Posterior vena cava (tissue), 2 donors: ENCODE measurements at places on chromosomes 3 and 15. TPM values are rescaled to one million over a fixed set of nuclear protein-coding genes. Genes with fewer than 3 reads are reported as not detected.

ATP2B2 gene
- 0.29 TPM for total RNA-seq

DNA sequence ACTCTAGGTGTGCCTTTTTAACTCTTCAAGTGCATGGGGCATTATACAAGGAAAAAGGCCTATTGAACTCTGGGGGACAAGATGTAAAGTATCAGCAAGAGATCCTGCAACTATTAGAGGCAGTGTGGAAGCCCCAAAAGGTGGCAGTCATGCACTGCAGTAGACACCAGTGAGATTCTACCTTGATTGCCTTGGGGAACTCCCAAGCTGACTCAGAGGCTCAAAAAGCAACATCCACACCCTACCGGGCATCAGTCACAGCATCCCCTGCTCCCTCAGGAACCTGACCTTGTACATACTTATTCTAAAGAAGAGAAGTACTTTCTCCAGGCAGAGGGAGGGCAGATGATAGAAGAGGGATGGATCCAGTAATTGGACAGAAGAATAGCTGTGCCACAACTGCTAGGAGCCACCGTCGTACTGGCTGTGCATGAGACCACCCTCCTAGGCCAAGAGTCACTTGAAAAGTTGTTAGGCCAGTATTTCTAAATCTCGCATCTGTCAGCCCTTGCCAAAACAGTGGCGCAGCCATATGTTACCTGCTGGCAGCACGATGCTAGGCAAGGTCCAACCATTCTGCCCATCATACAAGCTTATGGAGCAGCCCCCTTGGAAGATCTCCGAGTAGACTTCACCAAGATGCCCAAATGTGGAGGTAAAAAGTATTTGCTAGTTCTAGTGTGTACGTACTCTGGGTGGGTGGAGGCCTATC, 523.1 kb upstream of the FRG2C start:
- no peak for DNase-seq

GRCh38 chr3:174441588-174442301, 417.4 kb upstream of the NAALADL2 start:
- DNase-seq = no peak

GRCh38 chr3:4736284-4736861, 242.9 kb upstream of the BHLHE40 start:
- DNase-seq = no peak

GRCh38 chr15:76339305-76340197, 3.0 kb downstream of the ISL2 start:
- no peak for DNase-seq

RPL22L1 gene
- 62.1 TPM for total RNA-seq

- no peak for DNase-seq
Measured at GRCh38 chr3:42649783-42650182, 3.7 kb upstream of the ZBTB47 start.

DNA sequence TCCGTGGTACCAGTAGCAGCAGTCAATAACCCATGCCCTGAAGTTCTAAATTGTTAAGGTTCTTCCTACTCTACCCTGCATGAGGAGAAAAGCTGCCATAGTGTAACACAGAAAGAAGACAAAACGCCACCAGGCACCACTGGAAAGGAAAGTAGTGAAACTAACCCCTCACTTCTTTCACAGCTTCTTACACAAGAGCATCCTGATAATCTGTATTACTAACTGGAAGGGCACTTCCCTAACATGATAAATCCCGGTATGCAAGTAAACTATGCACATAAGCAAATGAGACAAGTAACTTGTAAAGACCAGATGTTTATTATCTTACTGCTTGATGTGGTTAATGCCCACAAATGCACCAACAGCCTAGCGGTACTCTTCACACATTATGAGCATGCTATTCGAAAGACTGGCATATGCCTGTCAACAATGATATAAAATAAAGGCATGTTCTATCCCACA, 141.3 kb downstream of the ADAM10 start:
- no peak for DNase-seq

TJP1 gene
- 91.3 TPM for total RNA-seq

DNA sequence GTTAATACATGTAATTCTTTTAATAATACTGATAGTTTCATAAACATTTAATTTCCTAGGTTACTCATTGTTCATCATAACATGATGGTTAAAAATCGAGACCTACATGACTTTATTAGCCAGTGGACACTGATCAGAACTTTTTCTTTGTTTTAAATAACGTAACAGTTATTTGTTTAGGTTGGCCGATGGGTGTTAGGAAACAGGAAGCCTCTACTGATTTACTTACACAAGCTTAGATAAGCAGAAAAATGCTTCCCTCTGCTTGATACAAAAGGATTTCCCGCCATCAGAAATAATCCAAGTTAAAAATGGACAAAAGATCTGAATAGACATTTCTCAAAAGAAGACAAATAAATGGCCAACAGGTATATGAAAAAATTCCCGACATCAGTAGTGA, 16.6 kb upstream of the APH1B start:
- no peak for DNase-seq

DNA sequence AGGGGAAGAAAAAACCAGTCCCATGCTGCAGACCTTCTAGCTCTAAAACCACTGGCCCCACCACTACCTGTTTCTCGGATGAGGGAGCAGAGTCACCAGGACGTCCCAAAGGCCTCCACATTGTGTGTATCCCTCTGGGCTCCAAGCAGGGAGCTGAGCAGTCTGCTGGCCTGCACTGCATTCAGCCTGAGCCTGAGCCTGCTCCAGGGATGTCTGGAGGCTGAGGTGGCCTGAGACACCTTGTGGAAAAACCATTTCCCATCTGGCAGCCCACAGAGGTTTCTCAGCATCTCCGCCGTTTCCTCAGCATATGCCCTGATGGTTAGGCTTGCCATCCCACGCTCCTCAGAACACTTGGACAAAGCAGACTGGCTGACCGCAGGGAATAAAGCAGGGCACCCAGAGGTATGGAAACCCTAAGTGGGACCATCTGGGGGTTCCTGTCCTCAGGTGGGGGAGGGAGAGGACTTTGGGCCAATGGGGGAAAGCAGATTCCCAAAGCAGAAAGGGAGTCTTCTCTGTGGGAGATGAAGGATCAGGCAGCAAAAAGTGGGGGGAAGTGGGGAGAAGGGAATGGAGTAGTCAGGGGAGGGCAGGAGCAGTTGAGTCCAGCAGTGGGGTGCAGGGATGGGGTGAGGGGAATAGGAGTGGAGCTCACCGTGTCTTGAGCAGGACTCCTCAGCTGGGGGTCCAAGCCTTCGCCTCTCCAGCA, at the start of gene CILP:
TSS of gene CILP (minus strand) at position 704 of the 712 bp plus-strand sequence. CDS start 1,718 bp downstream, outside the sequence.
- no peak for DNase-seq

EIF4E3 gene
- 40.8 TPM for total RNA-seq

DNA sequence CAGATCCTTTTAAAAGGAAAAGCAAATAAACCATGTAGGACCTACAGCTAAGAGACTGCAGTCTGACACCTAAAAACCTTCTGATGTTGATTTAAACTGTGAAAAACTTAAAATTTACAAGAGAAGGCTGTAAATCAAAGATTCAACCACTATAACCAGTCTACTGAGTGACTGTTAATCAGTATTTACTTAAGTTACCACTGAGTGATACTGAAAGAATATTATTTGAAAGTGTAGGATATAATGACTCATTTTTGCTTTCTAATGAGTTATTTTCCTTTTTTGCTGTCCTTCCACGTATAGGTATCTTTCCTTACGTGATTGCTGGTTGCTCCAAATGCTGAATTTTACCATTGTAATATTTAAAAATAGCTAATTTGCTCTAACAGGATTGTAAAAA, 44.6 kb downstream of the RFX7 start:
- DNase-seq = no peak

- DNase-seq = no peak
Measured at GRCh38 chr15:67925182-67925581, 85.3 kb upstream of the RNU6-1 start.

ASTE1 gene
- total RNA-seq = 3.8 TPM
